Osteocyte (in vitro differentiated cells): ENCODE measurements at places on chromosomes 12 and 14. TPM values are rescaled to one million over a fixed set of nuclear protein-coding genes. Genes with fewer than 3 reads are reported as not detected.

- H3K4me1 ChIP-seq: peaks cover 12% of the 10 kb centered on the region
- H3K36me3 ChIP-seq: no peaks in the 10 kb centered on the region
- no peak overlapping the region for H3K4me3 ChIP-seq
- DNase-seq: no peak
- H3K27me3 ChIP-seq: peaks cover 3% of the 10 kb centered on the region
- no peak overlapping the region for H3K27ac ChIP-seq
These were observed 48.0 kb downstream of the SLC17A8 start for GRCh38 chr12:100404769-100405407.

GRCh38 chr12:89733579-89734201 is 25.1 kb upstream of the ATP2B1 start:
- peaks cover 15% of the 10 kb centered on the region for H3K4me1 ChIP-seq
- H3K27ac ChIP-seq: no peak overlapping the region
- H3K36me3 ChIP-seq: no peaks in the 10 kb centered on the region
- no peak overlapping the region for H3K4me3 ChIP-seq

GRCh38 chr14:25836636-25837035 is 761.2 kb downstream of the NOVA1 start:
- no peaks in the 10 kb centered on the region for H3K27me3 ChIP-seq
- H3K27ac ChIP-seq: no peak overlapping the region
- H3K4me1 ChIP-seq: no peaks in the 10 kb centered on the region
- no peak for DNase-seq
- no peak overlapping the region for H3K4me3 ChIP-seq

DNA sequence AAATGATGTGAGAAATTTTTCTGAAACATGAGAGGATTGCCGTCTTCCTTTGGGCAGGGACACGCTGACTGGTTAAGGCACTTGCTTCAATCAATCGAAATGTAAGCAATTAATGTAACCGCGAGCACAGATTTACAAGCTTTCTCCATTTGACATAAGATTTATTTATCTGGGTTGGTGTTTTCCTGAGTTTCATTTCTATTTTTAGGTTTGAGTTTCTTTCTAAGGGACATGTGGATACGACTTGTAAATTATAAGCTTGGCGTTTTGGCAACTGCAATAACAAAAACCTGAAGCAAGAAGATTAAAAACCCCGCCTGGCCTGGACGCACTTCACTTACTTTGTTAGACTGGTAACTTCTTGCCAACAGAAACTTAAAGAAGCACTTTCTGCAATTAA is 20.3 kb upstream of the SINHCAF start:
- H3K27ac ChIP-seq: no peak overlapping the region
- peaks cover 29% of the 10 kb centered on the region for H3K27me3 ChIP-seq
- no peaks in the 10 kb centered on the region for H3K4me1 ChIP-seq
- no peak overlapping the region for H3K4me3 ChIP-seq
- DNase-seq: no peak
- H3K36me3 ChIP-seq: no peaks in the 10 kb centered on the region

DNA sequence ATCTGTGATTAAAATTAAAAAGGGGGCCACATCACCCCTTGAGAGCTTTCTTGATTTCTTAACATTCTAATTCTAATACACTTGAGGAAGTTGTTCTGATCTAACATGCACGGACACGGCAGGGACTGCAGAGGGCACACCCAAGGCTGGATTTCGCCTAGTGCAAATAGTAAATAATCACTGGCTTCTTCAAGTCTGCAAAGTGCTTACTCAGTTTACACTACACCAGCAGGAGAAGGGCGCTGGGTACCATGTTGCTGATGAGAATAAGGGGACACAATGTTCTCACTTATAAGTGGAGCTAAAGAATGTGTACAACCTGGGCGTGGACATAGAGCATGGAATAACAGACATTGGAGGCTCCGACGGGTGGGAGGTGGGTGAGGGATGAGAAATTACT is 34.2 kb downstream of the TBX5 start:
- H3K36me3 ChIP-seq: no peaks in the 10 kb centered on the region
- no peak overlapping the region for H3K27ac ChIP-seq
- no peak overlapping the region for H3K4me3 ChIP-seq
- H3K27me3 ChIP-seq: no peaks in the 10 kb centered on the region
- no peak for DNase-seq

- no peaks in the 10 kb centered on the region for H3K27me3 ChIP-seq
- H3K4me3 ChIP-seq: no peak overlapping the region
- no peak for DNase-seq
- H3K36me3 ChIP-seq: peaks cover 2% of the 10 kb centered on the region
- no peak overlapping the region for H3K27ac ChIP-seq
These were observed 5.1 kb upstream of the SLC38A2 start for GRCh38 chr12:46377678-46378077.

The CLMN gene
- total RNA-seq: 5.1 and 5.4 TPM in 2 replicates

The RASSF9 gene
- 0.16 TPM in 2 replicates for total RNA-seq
